ENCODE measurements at places on chromosomes 3 and 15.
A peak's percentile ranks its signal among the peaks of the same experiment; 100 is the strongest.

DNA sequence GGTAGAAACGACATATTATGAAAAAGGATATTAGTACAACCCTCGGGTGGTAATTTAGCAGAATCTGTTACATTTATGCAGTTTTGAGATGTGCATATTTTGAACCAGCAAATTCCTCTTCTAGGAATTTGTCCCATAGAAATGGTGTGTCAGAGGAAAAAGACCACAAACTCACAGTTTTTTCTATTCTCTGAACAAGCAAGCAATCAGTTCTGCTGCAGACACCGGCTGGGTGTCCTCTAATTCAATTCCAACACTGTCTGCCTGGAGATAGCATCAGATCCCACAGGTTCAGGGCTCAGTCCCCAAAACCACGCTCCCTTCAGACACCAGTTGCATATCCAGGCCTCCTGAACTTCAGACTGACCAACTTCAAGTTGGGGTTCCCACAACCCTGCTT, 36.4 kb downstream of the APH1B start:
- no peak for DNase-seq

GRCh38 chr15:35522061-35522460, 23.9 kb downstream of the DPH6 start:
- no peak for DNase-seq

- DNase-seq = no peak
Measured at GRCh38 chr15:67832031-67832551, 6.8 kb downstream of the SKOR1 start.

DNA sequence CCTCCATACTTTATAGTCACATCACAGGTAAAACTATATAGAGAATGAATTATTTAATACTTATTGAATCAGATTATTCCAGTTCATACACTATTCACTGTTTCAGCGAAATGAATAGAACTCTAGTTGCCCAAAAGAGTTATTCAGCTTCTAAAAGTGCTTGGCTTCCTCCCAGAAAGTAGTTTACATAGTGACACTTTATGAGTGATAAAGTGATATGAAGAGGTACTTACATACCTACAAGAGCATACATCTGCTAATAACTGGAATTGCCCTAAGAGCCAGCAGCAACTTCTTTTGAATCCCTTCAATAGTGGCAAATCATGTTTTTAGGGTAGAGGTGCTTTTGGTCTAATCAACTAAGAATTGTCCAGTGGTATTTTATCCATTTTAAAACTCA, 635.1 kb upstream of the AGTR1 start:
- no peak for DNase-seq

GRCh38 chr3:106703524-106703923, 673.7 kb upstream of the CCDC54 start:
- DNase-seq = no peak

DNA sequence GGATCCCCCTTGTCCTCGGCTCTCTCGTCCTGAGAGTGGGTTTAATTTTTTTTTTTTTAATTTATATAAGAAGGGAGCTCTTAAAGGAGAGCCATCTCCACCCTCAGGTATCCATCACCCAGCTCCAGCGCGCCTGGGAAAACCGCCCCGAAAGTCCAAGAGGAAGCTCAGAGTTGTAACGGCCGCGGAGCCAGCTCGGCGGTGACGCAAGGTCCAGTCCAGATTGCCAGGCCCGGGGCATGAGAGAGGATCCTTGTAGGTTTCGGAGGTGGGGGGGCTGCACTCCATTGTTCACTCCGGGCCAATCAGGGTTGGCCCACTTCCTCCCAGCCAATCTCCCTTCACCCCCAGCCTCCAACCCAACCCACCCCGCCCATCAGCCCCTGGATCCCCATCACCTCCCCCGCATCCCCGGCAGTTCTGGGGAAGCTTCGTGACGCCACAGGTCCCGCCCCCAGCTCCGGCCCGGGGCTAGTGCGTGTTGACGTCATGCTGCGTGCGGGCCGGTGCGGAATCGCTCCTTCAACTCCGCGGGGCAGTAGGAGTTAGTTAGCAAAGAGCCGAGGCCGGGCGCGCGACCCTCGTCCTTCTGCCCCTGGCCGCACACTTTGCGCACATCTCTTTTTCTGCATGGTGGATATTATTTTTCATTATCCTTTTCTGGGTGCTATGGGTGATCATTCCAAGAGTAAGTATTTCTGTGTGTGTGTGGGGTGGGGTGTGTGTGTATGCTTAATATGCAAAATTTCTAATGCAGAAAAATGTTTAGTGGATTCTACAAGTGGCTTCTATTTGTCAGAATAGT, at the start of gene ISL2:
ISL2 (plus strand) TSS at position 520 of the 805 bp plus-strand sequence; CDS start at position 631, 111 bp downstream.
- DNase-seq = peak; percentile 11

DNA sequence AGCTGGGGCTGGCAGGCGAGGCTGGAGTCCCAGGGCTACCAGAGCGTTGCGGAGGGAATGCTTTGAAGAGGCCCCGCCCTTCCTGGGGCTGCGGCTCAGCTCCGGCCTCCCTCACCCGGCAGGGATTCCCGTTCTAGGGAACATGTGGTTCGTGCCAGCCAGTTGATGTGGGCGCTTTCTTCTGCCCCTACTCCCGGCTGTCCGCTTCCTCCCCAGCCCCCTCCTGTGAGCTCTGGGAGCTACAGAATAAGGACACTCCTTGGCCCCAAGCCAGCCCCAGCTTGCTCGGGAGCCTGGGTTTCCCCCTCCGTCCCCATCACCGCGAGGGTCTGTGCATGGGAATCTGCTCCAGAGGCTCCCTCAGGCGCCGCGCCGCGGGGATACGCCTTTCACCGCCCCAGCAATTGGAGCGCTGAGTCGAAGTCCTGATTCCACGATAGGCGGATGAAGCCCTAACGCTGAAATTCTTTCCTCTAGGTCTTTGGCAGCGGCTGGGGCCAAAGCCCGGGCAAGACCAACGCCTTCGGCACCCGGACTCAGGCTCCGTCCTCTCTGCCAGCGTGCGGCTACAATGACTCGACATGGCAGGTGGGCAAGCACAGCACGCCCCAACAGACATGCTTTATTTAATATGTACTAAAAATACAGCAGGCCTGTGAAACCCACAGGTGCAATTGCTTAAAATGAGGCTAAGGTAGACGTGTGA, 69.5 kb downstream of the KLF15 start:
- DNase-seq = no peak

GRCh38 chr3:36476286-36476942, 96.1 kb downstream of the STAC start:
- no peak for DNase-seq

All from hindlimb muscle (tissue), 1 donor.